ENCODE measurements at places on chromosomes 7 and 10.

- DNase-seq, result peak; percentile 48
These were observed 1187.9 kb downstream of the XPNPEP1 start for GRCh38 chr10:108735380-108735779.

DNA sequence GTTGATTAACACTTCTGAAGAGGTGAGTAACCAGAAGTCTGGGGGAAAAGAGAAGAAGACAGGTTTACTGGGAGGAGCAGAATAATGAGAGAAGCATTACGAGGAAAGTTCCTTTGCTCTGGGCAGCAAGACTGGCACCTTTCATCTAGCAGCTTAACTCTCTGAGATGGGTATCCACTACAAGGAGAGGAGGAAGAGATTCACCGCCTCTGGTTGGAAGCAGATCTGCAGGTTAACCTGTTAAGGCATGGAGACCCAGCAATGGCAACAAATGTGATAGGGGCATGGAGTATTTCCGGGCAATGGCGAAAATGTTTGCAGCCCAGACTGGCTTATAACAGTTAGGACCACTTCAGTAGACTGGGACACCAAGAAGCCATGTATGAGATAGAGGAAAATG is 162.2 kb downstream of the TFEC start:
- DNase-seq, result no peak

GRCh38 chr10:130500261-130501000 is 364.2 kb downstream of the GLRX3 start:
- DNase-seq, result no peak

GRCh38 chr10:49329146-49329505 is 30.2 kb downstream of the C10orf71 start:
- DNase-seq, result no peak

DNA sequence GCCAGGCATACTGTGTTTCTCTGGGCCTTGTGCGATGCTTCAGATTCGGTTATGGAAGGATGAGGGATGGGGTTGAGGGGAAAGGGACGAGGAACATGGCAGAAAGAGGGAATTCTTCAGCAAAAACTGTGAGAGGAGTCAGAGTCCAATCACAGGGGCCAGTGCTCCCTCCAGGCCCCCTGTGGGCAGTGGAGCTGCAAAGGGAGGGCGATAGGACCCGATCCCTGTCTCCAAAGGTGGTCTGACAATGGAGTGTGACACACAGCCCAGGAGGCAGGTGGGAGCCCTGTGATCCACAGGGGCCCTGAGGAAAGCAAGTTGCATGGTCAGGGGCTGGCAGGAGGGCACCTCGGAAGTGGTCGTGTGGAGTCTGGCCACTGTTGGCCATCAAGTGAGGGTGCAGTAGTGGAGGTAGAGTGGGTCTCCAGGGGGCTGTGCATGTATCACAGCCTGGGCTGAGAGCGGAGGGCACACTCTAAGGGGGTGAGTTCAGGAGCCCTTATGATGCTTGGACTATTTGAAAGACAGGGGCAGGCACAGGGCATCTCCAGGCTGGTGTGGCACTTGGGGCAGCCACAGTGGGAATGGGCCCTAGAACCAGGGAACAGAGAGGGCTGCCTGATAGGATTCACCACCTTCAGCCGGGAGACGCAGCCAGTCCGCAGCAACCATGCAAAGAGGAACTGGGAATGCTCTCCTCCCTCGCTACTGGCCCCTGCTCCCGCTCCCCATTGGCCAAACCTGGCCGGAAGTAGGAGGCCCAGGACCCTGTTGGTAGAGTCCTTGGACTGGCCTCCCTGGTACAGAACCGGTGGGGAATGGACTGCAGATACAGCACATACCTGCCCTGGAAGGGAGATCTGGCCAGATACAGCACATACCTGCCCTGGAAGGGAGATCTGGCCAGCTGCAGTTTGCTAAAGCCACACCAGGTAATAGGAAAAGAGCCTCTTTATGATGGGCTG is 115.9 kb downstream of the ADCY1 start:
- DNase-seq, result no peak

DNA sequence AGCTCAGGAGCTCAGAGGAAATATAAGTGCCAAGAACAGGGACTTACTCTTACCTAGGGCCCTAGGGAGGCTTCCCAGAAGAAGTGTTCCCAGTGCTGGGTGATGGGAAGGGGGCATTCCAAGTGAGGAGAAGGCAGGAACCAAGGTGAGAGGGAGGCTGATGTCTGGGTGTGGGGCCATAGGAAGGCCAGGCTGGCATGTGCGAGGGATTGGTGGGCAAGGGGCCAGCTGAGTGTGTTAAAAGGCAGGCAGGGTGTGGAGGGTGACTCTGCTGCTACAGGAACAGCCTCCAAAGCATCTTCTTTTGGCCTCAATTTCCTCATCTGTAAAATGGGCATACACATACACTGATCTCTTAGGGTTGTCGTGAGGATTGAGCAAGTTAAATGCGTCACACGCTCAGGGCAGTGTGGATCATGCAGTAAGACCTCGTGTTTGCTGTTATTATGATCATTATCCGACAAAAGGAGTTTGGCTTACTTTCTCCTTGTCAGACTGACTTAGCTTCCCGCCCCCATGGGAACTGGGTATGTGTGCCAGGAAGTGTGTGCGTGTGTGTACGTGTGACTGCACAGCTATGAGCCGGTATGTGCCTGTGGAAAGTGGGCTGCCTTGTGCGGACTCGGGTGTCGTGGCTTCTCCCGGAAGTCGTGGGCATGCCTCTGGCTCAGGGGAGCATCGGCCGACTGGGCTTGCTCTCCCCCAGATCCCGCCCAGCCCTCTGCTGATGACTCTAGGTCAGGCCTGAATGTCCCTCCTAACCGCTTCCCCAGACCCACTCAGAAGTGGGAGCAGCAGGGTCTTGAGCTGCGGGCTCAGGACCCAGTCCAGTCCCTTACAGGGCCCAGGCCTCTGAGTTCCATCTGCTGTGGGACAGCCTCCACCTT is 59.6 kb downstream of the NEURL1 start:
- DNase-seq, result no peak

DNA sequence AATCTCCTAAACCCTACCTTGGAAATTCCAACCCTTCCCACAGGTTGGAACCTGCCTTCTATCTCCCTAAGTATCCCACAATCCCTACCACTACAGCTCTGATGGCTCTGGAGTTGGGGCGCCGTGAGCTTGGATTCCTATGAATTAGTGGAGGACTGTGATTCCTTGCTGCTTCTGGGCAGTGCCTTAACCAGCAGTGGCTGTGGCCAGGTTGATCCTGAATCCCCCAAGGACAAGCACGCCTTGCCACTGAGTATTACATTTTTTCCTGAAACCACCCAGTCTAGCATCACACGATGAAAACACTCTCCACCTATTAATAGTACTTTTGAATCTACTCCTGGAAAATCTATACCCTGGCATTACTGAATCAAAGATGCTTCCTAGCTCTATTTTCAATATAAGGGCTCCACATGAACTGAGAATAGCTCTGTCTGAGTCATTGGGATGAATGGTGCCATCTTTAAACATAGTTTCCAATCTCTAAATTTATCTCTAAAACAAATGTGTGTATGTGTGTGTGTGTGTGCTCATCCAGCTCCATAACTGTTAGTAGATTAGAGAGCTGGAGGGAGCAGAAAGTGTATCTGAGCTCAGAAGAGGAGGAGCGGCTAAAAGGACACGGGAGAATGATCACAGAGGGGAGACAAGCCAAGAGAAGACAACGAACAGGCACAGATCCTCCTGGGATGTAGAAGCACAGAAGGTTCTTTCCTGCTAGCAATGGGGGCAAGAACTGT is 11.9 kb upstream of the INPP5F start:
- no peak for DNase-seq

All from skeletal muscle cell (primary cell).